Activated naive CD4-positive, alpha-beta T cell treated with anti-CD3 and anti-CD28 coated beads for 36 hours (primary cell): ENCODE measurements at places on chromosomes 12 and 14. TPM values are rescaled to one million over a fixed set of nuclear protein-coding genes. Genes with fewer than 3 reads are reported as not detected.

ACOT6 gene
- not detected for total RNA-seq

DIO2 gene
- total RNA-seq: not detected

PDE3A gene
- not detected for total RNA-seq

KCNA1 gene
- total RNA-seq: not detected

RTN1 gene
- not detected for total RNA-seq

TAS2R7 gene
- total RNA-seq: not detected

SCNN1A gene
- total RNA-seq: 0.67 TPM

LGALS3 gene
- total RNA-seq: 1.1 TPM

PPM1H gene
- not detected for total RNA-seq

G2E3 gene
- 28.6 TPM for total RNA-seq

ANO2 gene
- total RNA-seq: not detected

ADCY6 gene
- total RNA-seq: 0.05 TPM

NFE2 gene
- total RNA-seq: not detected

FAM222A gene
- total RNA-seq: 0.38 TPM

GEMIN2 gene
- total RNA-seq: 22.7 TPM

JPH4 gene
- total RNA-seq: not detected

TSPAN9 gene
- 0.91 TPM for total RNA-seq

REP15 gene
- total RNA-seq: 0.22 TPM

RHEBL1 gene
- total RNA-seq: 11.8 TPM

PLA2G1B gene
- total RNA-seq: not detected

IL22 gene
- total RNA-seq: not detected

GSG1 gene
- total RNA-seq: not detected

CIROP gene
- not detected for total RNA-seq

PPFIA2 gene
- not detected for total RNA-seq

SPIC gene
- total RNA-seq: not detected

BICDL1 gene
- total RNA-seq: 133 TPM

KITLG gene
- 0.07 TPM for total RNA-seq

KLRC1 gene
- total RNA-seq: not detected

CLEC2A gene
- total RNA-seq: not detected
